ENCODE measurements at places on chromosomes 1 and 21.
A peak's percentile ranks its signal among the peaks of the same experiment; 100 is the strongest.

- DNase-seq, result peak; percentile 42
Measured at GRCh38 chr1:109167001-109167506, 46.7 kb upstream of the SARS1 start.

GRCh38 chr1:168507231-168507630 is 36.6 kb downstream of the XCL2 start:
- DNase-seq, result no peak

- DNase-seq, result no peak
Measured at GRCh38 chr1:109947582-109948284, 36.8 kb upstream of the AHCYL1 start.

- no peak for DNase-seq
Measured at GRCh38 chr1:21369905-21370304, 70.0 kb upstream of the NBPF3 start.

- DNase-seq, result peak; percentile 67
Measured at GRCh38 chr1:89519779-89520358, 4.8 kb upstream of the LRRC8B start.

Measured in GM20000 (cell line).